ENCODE measurements at places on chromosomes 7 and 10.

- peaks cover 14% of the 10 kb centered on the region for H3K27me3 ChIP-seq
- DNase-seq: no peak
- H3K27ac ChIP-seq: no peak overlapping the region
- H3K4me1 ChIP-seq: no peaks in the 10 kb centered on the region
These were observed 5.3 kb upstream of the KCNIP2 start for GRCh38 chr10:101848894-101849351.

DNA sequence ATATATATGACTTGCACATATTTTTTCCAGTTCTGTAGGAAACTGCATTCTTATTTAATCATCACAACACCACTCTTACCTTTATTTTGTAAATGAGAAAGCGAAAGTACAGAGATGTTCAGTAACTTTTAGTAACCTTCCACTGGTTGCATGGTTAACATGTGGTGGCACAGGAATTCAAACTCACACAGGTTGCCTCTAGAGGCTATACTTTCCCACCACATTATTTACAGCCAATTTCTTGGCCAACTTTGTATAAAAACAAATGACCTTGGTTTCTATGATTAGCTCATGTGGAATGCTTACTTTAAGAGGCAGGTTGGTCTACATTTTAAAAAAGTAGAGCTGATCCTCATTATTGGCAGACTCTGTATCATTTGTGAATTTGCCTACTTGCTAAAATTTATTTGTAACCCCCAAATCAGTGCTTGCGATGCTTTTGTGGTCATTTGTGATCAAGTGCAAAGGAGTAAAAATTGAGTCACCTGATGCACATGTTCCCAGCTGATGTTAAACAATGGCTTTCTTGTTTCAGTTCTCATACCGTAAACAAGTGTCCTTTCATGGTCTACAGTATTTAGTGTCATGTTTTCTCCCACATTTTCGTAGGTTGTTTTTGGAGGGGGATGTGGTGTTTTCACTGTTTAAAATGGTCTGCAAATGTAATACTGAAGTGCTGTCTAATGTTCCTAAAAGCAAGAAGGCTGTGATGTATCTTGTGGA, 14.8 kb downstream of the BBS9 start:
- no peaks in the 10 kb centered on the region for H3K36me3 ChIP-seq
- no peak overlapping the region for H3K27ac ChIP-seq
- no peak for DNase-seq
- H3K4me3 ChIP-seq: no peak overlapping the region
- H3K4me1 ChIP-seq: no peaks in the 10 kb centered on the region
- no peaks in the 10 kb centered on the region for H3K27me3 ChIP-seq

DNA sequence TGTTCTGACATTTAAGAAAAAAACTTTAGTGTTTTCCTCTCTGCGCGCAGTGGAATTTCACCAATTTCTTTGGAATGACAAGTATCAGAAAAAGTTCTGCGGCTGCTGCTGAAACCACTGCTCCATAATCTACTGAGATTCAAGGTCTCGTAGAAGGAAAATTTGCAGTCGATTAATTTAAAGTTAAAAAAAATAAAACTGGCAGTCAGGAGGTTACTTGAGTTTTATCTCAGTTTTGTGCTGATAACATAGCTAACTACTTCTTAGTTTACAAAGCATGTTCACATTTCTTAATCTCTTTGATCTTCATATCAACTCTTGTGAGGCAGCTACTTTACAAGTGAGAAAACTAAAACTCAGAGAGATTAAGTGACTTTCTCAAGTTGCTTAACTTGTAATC, 18.2 kb upstream of the CALD1 start:
- no peaks in the 10 kb centered on the region for H3K27me3 ChIP-seq
- H3K27ac ChIP-seq: no peak overlapping the region
- H3K36me3 ChIP-seq: no peaks in the 10 kb centered on the region
- H3K4me1 ChIP-seq: no peaks in the 10 kb centered on the region
- H3K4me3 ChIP-seq: no peak overlapping the region
- no peak for DNase-seq

DNA sequence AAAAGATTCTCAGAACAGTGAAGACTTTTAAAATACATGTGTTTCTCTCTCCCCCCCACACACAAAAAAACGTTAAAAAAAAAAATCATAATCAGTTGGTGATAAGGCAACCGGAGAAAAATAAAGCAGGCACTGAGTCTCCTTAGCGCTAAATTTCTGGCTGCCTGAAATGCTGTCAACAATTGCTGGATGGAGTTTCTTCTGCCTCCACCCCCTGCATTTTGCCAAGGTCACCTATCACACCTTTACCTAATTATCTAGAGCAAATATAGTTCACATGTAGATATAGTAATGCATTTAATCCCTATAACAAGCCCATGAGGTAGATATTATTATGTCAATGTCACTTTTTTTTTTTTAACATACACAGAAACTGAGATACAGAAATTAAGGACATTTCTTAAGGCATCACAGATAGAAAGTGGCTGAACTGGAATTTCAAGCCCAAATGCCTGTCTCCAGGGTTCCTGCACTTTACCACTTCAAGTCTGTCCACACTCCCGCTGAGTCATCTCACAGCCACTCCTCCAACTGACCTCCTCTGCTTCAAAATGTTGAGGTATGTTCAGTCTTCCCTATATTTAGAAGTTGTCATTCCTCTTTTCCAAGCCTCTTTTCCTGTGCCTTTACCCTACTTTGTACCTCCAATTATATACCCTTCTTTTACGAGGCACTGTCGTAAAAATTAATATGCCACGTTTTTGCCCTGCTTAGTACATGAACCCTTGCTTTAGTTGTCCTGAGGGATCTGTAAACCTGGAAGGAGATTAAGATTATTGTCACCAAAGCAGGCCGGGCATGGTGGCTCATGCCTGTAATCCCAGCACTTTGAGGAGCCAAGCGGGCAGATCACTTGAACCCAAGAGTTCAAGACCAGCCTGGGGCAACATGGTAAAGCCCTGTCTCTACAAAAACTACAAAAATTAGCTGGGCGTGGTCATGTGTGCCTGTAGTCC, 72.8 kb upstream of the MPP7 start:
- no peaks in the 10 kb centered on the region for H3K27me3 ChIP-seq
- peak; percentile 51 for DNase-seq

DNA sequence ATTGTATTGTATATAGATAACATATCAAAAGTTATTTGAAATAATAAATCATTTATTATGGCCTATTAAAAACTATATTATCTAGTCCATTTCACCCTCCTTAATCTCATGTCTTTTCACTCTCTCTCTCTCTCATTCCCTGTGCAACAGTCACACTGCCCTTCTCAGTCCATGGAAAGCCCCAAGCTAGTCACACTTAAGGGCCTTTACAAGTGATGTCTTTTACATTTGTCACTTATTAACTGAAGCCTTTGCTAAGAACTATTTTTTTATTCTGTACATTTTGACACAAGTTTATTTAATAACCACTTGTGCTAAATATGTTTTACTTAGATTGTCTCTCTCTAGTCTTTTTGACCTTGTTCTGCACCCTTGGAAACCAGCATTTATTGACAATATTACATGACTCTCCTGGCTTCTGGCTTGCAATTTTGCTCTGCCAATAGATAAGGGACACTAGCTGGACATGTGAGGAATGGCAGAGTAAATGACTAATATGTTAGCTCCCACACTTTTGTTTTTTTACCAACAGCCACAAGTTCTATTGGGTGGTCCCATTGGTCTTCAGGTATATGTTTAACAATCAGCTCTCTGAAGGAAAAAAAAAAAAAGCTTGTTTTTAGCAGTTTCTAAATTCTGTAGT, 706.8 kb upstream of the POT1 start:
- no peak for DNase-seq
- no peaks in the 10 kb centered on the region for H3K4me1 ChIP-seq
- H3K27me3 ChIP-seq: no peaks in the 10 kb centered on the region
- H3K36me3 ChIP-seq: no peaks in the 10 kb centered on the region
